ENCODE measurements at places on chromosomes 6 and 20. TPM values are rescaled to one million over a fixed set of nuclear protein-coding genes. Genes with fewer than 3 reads are reported as not detected.

The ECT2L gene
- total RNA-seq = 10.5 TPM

The SLC32A1 gene
- not detected for total RNA-seq

The DEFB123 gene
- not detected for total RNA-seq

The NKX2-4 gene
- total RNA-seq = not detected

The CLPSL1 gene
- not detected for total RNA-seq

The ZSCAN31 gene
- total RNA-seq = 7.1 TPM

The RPS21 gene
- total RNA-seq = 466 TPM

The PRDM13 gene
- not detected for total RNA-seq

The DZANK1 gene
- total RNA-seq = 0.38 TPM

Measured in cardiac septum (tissue), 1 donor.